ENCODE measurements at places on chromosomes 2 and 18.

DNA sequence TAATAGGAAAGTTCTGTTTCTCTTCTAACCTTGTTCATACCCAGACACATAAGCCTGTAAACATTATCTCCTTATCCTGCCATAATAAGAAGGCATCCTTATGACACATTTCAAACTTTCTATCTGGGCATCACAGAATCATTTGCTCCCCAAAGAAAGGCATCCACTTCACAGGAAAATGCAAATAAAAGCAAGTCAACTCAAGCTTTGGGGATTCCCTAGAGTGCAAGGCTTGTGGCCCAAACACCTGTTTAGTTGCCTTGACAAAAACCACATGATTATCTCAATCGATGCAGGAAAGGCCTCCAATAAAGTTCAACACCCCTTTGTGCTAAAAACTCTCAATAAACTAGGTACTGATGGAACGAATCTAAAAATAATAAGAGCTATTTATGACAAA is 195.7 kb upstream of the GALNT5 start:
- no peak for DNase-seq

- no peak for DNase-seq
Observed at GRCh38 chr2:111669928-111670695, 213.9 kb downstream of the ANAPC1 start.

- no peak for DNase-seq
Observed at GRCh38 chr2:111208639-111209038, 87.9 kb downstream of the BCL2L11 start.

DNA sequence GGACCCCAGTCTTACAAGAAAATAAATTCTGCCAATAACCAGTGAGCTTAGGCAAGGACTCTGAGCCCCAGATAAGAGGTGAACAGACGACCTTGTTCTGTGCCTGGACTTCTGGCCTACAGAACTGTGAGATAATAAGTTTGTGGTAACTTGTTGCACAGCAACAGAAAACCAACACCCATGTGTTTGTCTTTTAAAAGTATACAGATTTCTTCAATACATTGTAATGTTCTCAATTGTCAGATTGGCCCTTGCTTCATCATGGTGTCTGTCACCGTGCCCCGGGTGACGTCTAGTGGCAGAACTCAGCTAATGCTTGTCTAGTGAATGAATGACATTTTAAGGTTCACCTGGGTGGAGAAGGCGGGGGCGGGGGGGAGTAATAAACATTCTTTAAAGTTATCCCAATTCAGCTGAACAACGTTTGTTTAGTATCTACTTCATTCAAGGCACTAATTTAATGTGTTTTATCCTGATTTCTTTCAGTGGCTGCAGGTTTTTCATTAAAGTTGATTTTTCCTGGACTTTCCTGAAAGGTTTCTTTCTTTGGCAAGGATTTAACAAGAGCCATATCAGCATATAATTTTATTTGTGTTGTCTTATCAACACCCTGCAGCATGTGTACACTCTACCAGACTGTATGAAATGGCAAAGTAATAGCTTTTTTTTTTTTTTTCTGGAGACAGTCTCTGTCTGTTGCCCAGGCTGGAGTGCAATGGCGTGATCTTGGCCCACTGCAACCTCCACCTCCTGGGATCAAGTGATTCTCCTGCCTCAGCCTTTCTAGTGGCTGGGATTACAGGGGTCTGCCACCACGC is 123.8 kb upstream of the DLX2 start:
- no peak for DNase-seq

DNA sequence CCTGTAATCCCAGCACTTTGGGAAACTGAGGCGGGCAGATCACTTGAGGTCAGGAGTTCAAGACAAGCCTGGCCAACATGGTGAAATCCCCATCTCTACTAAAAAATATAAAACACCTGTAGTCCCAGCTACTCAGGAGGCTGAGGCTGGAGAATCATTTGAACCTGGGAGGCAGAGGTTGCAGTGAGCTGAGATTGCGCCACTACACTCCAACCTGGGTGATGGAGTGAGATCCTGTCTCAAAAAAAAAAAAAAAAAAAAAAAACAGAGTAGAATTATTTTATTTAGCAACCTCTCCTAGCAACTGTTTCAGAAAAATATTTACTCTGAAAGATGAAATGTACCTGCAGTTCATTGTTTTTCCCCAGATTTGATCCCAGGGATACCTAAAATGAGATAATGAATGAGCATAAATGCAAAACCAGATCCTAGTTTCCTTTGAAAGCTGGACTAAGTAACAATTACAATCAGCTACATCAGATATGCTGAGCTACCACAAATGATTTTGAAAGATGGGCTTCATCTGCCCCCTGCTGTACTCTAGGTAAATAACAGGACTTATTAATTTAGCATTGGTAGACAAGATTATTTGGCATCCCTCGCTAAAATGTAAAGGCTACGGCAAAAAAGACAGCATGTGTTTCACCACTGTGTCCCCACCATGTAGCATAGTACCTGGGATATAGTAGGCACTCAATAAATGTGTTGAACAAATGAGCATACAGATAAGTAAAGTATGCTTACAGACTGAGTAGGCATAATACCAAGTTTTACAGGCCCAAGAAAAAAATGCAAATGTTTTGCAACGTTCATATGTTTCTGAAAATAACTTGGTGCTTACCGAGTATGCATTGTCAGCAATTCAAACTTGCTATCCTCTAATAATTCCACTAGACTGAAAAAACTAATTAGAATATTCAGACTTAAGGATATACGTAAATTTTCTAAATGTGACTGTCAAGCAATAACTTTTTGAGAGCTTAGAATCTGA is 102.5 kb downstream of the ATL2 start:
- DNase-seq: peak; percentile 37

- no peak for DNase-seq
Observed at GRCh38 chr2:152328013-152328412, 7.0 kb upstream of the FMNL2 start.

DNA sequence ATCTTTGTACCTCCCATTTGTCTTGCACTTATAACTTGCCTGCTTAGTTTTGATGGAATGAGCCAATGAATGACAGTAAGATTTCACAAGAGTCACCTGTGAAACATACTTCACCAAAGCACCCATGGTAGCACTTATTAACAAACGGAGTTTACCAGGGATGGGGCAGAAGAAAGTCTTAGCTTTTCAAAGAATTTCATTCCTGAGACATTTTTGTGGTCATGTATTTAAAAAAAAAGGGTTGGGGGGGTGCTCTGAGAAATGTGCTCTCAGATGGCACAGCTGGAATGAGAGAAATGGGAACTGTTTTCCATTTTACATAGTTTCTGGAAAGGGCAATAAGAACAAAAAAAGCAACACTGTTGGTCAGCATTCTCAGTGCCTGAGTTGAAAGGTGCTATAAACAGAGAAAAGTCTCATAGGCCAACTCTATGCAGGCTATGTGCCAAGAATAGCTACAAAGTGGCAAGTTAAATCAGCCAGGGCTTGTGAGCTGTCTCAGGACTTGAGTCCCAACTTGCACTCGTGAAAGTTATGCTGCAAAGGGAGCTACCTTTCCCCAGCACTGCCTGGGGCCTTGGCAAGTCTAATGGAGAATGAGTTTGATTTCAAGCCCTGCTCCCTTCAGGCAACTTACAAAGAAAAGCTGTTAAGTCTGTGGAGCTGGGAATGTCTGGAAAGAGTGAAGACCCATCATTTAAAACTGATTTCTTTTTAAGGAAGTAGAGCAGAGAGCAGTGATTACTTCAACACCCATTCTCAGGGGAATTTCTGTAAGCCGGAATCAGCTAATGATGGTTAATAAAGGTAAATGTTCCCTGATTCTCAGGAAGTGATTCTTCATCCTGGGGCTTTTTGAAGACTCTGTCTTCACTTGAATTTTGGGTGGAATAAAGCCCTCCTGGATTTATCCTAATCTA is 170.6 kb downstream of the SLC8A1 start:
- no peak for DNase-seq

DNA sequence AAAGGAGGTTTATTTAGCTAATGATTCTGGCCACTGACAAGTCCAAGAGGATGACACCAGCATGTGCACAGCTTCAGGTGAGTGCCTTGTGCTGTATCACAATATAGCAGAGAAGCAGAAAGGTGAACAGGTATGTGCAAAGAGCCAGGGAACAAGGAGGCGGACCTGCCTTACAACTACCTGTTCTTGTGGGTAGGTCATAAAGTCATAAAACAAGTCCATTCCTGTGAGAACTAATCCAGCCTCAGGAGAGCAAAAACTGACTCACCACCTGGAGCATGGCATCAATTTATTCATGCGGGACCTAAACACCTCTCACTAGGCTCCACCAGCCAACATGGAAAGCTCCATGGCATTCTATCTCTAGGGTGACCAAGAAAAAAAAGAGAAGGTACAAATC is 234.2 kb downstream of the ASXL3 start:
- no peak for DNase-seq

GRCh38 chr2:46666754-46667153 is 187.4 kb downstream of the TMEM247 start:
- DNase-seq: no peak

GRCh38 chr18:48859311-48860268 is 91.2 kb downstream of the SMAD7 start:
- DNase-seq: no peak

All from H54 (cell line).